Non-pigmented ciliary epithelial cell (primary cell): ENCODE measurements at places on chromosomes 4 and X.

DNA sequence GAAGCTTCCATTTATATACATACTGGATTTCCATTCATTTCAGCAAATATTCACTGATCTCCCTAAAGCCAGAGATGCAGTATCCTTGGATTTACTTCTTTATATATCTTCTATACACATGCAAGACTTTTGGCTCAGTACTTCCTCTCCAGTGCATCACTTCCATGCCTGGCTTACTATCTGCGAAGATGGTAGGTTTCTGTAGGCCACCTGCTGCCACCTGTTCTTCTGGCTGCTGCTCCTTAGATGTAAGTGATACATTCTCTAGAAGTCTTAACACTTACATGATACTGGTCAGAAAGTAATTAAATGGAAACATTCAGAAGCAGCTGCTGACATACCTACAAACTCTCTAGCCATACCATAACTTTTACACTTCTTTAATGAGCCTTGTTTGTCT, 48.9 kb downstream of the TBC1D9 start:
- DNase-seq, result no peak

GRCh38 chr4:142016031-142016430, 379.6 kb downstream of the IL15 start:
- no peak for DNase-seq

DNA sequence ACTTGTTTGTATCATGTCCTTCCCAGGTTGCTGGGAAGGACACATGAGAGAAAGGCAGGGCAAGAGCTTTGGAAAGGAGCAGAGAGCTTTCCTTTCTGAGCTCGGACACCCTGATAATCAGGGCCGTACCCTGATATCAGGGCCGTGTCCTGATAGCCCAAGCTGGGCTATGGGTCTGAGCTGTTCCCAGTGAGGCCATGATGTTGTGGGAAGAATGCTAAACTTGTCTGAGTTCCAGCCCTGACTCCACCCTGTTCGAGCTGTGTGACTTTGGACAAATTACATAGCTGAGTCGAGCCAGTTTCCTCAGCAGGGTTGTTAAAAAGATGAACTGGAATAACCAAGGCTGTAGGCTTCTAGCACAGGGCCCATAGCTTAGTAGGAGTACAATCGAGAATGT, 3.3 kb upstream of the CXCR3 start:
- no peak for DNase-seq

- DNase-seq, result no peak
Measured at GRCh38 chr4:71775449-71775848, 8.4 kb downstream of the GC start.

DNA sequence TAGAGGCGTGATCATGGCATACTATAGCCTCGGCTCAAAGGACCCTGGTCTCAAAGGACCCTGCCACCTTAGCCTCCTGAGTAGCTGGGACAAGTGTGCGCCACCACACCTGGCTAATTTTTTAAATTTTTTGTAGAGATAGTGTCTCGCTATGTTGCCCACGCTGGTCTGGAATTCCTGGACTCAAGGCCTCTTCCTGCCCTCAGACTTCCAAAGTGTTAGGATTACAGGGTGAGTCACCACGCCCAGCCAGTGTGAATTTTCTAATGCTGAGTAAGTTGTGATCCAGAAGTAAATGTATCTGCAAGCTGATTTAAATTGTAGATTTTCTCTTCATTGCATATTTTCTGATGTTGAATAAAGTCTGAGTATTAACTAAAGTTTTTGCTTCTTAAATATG, 2.6 kb upstream of the ZNF674 start:
- DNase-seq, result peak; percentile 48
